ENCODE measurements at places on chromosomes 2 and 18.
A peak's percentile ranks its signal among the peaks of the same experiment; 100 is the strongest.

DNA sequence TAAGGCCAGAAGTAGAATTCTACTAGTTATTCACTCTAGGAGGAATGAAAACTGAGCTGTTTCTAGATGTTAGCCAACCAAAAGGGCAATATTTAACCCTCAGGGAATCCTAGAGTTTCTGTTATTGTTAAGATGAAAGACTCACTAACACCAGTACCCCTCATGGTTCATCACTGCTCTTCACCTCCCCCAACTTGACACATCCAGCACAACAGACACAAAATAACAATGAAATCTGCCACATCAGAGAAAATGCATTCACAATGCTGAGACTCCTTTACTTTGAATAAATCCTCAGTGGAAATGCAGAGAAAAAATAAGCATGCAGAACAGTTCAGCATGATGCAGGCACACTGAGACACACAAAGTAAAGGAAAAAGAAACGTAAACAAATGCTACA is 111.3 kb downstream of the RIF1 start:
- no peak for DNase-seq

DNA sequence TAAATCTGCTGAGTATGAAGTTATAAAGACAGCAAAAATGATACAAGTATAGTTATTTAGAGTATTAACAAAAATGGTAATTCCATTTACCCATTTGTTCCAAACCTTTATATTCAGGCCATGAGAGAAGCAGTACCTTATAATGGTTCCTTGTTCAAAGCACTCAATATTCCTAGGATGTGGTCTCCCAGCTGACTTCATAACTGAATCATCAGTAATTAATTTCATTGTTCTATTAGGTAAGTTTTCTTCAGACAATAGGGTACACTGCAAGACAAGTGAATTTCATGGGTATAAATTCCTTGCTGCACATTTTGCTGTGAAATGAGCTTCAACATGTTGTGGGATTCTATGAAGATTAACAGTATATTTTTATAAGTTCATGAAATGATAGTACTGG is 550.8 kb upstream of the ZEB2 start:
- DNase-seq: no peak

GRCh38 chr2:55003706-55004639 is 46.3 kb downstream of the RTN4 start:
- DNase-seq: no peak

- DNase-seq: no peak
These were observed 22.4 kb upstream of the FEZ2 start for GRCh38 chr2:36620321-36620720.

GRCh38 chr2:71811157-71811556 is 336.5 kb downstream of the CYP26B1 start:
- DNase-seq: no peak

GRCh38 chr18:78309924-78310323 is 669.7 kb upstream of the SALL3 start:
- no peak for DNase-seq

- DNase-seq: no peak
These were observed 7.3 kb upstream of the ARHGAP15 start for GRCh38 chr2:143121957-143122356.

- DNase-seq: no peak
These were observed 605.5 kb upstream of the FAM98A start for GRCh38 chr2:34204560-34204959.

GRCh38 chr2:30252723-30253701 is 21.7 kb downstream of the LBH start:
- peak; percentile 57 for DNase-seq

- no peak for DNase-seq
These were observed 1.1 kb downstream of the TRAF3IP1 start for GRCh38 chr2:238321467-238321866.

GRCh38 chr2:195049372-195050031 is 607.5 kb upstream of the SLC39A10 start:
- DNase-seq: no peak

GRCh38 chr2:61694312-61695274 is 156.4 kb upstream of the XPO1 start:
- peak; percentile 87 for DNase-seq

DNA sequence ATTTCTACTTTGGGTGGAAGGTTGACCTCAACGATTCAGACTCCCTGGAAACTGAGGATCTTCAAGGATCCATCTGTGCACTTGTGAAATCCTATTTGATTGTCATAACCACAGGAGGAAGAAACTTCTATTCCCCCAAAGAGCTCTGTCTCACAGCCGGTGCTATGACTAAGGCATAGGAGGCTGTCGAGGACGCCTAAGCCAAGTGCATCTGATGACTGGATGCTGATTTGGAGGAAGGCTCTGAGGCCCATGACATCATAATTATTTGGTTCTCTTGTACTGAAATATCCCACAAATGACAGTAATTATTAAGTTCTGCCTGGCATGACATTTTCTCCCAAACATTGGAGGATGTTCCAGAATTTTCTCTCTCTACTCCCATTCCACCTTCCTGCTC is 13.8 kb upstream of the KCNF1 start:
- no peak for DNase-seq

DNA sequence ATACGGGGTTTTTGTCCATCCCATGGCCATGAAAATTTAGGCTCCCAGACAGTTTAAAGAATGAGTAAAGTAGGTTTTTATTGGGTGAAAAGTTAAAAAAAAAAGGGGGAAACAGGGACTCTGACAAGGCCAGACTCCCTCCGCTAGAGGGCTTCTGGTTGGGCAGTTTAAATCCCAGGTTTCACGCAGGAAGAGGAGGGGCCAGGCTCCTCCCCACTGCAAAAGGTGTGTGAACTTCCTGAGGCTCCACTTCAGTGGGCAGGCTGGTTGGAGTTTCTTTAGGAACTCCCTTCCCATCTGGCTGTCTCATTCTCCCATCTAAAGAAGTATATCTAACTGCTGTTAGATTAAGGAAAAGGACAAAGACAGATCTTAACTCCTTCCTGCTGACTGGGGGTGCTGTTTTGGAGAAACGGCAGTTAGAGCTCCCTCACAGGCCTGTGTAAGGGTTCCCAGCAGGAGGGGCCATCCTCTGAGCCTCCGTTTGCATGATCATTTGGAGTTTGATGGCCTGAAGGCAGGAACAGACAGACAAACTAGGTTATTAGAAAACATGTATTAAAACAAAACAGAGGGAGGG is 1160.7 kb downstream of the CNTNAP5 start:
- DNase-seq: no peak

DNA sequence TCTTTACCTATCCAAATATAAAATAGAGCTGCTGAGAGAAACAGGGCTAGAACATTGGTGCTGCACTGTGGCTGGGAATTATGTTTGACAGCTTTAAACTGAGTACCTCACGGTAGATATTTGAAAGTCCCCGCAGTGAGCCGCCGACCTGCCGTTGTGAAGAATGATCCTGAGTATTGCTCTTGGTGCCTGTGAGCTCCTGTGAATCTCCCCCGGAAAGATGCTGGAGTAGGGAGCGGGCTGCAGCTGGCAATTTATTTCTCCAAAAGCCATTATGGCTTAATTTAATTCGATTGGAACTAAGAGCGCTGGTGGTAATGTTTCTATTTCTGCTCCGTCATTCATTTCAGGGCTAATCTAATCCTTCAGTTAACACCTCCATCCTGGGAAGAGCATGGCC is 129.4 kb upstream of the TPO start:
- DNase-seq: no peak

DNA sequence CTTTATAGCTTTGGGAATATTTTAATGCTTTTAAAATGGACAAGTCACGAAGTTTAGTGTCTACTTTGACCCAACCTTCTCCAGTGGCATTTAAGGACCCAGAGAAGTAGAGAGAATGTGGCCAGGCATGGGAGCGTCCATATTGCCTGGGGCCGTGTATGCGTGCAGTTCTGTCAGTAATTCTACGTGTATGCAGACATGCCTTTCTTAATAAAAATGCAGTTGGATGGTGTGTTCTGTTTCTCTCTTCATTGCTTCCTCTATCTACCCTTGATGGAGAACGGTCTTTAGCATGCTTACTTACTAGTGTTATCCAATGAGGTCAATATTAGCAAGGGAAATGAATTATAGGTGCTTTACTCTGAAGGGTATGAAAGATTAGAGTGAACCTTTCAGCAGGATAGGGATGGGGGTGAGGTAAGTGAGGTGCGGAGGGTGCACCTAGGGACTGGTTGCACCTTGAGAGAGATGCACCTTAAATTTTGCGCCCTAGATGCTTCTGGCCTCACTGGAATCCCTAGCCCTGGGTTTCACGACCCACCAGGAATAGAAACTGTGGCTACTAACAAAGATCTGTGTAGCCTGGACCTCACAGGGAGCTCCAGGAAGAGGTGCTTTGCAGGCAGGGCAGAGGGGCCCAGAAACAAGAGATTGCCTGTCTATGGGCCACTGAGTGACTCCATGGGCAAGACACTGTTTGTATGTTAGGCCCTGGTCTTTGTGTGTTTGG is 194.3 kb downstream of the MYCN start:
- DNase-seq: no peak

GRCh38 chr18:55585920-55586561 is 2.0 kb downstream of the TCF4 start:
- DNase-seq: peak; percentile 27

DNA sequence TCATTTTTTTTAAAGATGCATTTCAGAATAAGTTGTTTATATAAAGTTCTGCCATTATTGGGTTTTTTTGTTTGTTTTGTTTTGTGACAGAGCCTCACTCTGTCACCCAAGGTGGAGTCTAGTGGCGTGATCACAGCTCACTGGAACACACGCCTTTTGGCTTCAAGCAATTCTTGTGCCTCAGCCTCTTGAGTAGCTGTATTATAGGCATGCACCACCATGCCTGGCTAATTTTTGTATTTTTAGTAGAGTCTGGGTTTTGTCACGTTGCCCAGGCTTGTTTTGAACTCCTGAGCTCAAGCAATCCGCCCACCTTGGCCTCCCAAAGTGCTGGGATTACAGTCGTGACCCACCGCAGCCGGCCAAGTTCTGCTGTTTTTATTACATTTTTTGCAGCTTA is 72.3 kb downstream of the R3HDM1 start:
- no peak for DNase-seq

- DNase-seq: no peak
These were observed 27.1 kb downstream of the VRK2 start for GRCh38 chr2:58073751-58074150.

DNA sequence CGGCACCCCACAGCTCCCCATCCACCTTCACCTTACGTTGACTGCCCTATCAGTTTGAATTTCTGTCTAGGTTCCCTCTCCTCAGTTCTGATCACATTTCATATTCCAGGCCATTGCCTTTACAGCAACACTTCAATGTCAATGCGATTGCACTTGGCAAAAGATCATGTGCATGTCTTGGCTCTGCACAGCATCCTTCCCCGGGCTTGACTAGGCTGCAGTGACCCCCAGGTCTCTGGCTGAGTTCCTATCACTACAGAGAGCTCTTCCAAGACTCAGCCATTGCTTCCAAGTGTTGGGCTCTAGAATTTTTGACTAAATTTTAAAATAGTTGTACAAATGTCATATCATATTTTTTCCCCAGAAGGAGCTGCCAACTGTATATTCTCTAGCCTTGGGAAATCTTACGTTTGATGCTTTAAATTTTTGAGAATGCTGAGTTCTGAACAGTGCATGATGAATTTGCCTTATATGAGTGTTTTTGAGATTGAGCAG is 103.8 kb upstream of the NEDD4L start:
- DNase-seq: no peak

DNA sequence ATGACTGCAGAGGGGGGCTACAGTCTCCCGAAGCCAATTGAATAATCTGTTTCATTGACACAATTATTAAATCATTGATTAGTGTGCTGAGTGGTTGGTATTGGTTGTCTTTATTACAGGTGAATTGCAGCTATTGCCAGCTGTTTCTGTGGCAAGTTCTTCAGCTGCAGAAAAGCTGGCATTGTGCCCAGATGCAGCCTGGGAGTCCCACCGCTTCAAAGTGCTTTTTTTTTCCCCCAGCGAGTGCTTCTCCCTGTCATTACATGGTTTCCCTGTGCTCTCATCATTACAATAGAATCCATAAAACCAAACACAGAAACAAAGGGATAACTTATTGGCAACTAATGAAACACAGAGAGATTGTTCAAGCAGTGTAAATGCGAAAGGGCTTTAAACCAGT is 164.7 kb downstream of the GRB14 start:
- peak; percentile 26 for DNase-seq

DNA sequence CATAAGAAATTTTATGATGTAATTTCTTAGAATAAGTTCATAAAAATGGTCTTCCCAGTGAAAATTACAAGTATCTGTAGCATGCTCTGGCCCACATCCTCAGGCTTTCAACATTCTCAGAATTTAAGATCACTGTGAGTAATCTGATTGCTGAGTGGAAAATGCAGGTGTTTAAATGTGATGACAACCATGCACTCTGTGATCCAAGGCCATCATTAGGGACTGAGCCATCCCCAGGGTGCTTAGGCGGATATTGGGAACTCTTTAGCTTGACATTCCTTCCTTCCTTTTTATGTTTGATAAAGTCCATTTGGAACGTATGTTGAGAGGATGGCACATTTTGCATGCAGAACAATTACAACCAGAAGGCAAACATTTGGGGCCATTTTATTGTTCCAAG is 95.5 kb downstream of the ARL4C start:
- no peak for DNase-seq

DNA sequence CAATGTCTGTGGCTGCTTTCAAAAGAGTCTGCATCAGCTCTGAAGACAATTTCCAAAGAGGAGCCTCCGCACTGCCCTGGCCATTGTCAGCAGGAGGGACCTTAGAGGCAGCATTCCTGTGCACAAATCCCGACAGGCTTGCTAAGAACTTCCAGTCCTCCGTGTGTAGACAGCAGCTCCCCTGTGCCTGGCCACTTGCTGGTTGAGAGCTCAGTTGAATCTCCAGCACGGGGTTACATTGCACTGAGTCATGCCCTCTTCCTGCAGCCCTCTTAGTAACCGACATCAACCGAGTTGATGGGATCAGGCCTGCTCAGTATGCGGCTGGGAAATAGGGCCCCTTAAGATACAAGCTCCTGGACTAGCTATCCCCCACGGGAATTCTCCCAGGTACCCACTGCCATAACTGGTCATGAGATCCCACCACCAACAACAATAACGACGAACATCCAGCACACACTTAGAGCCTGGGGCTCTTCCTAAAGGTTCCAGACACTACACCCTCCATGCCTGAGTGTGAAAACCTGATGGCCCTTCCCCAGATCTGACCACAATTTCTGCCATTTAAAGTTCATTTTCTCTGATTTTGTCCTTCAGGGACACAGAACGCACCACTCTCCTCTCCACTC is 12.0 kb downstream of the ATP6V1B1 start:
- peak; percentile 42 for DNase-seq

DNA sequence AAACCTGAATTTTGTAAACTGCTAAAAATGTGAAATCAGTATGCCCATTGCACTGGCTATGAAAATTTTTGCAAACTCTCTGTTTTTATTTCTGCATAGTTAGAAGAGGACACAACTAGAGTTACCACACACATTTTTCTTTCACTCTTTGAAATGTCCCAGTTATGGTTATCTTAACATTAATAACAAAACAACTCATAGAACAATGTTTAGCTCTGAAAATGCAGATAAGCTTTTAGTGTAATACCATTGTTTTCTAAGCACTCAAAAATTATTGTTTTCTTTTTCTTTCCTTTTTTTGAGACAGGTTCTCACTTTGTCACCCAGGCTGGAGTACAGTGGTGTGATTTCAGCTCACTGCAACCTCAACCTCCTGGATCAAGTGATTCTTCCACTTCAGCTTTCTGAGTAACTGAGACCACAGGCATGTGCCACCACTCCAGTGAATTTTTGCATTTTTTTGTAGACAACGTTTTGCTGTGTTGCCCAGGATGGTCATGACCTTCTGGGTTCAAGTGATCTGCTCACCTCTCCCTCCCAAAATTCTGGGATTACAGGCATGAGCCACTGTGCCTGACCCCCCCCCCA is 1204.5 kb upstream of the ZEB2 start:
- DNase-seq: peak; percentile 17

All from fibroblast of skin of scalp (primary cell).